T-helper 2 cell (primary cell): ENCODE measurements at places on chromosomes 3 and 15.

- no peak for DNase-seq
Measured at GRCh38 chr15:99440551-99441443, 125.0 kb upstream of the MEF2A start.

DNA sequence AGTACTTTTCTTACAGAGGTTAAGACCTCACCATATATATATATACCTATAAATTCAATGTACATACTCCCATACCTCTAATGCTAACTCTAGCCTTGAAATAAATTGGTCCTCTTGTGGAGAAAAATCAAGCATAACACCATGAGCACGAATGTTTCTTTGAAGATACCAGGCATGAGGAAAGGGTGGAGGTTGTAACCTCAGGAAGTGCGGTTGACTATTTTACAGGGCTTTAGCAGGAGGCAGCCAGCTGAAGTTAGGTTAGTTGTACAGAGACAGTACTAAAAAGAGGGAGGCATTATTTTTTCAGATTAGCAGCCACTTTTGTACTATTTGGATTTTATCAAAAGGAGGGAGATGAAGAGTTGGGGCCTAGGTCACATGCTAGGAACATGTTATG lies 767.0 kb downstream of the OTOL1 start:
- no peak for DNase-seq

GRCh38 chr3:56209982-56210751 lies 258.1 kb downstream of the ERC2 start:
- no peak for DNase-seq

DNA sequence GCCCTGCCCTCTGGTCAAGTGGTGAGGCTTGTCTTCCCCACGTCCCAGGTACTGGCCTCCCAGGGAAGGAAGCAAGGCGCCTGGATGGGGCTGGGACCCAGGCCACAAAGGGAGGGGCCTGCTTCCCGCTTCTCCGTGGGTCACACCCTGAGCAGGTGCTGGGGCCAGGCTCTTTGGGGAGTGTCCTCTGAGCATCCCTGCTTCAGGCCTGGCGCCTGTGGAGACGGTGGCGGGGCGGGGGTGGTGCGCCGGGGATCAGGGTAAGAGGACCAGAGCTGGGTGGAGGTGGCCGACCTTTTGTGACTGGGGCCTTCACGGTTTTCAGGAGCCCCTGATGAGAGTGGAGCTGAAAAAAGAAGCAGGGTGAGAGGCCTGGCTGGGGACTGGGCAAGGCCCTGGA lies 3.6 kb downstream of the PLA2G4B start:
- no peak for DNase-seq
